ENCODE measurements at places on chromosomes 3 and 15.

GRCh38 chr15:91649831-91650321 is 203.6 kb upstream of the SLCO3A1 start:
- DNase-seq = no peak

DNA sequence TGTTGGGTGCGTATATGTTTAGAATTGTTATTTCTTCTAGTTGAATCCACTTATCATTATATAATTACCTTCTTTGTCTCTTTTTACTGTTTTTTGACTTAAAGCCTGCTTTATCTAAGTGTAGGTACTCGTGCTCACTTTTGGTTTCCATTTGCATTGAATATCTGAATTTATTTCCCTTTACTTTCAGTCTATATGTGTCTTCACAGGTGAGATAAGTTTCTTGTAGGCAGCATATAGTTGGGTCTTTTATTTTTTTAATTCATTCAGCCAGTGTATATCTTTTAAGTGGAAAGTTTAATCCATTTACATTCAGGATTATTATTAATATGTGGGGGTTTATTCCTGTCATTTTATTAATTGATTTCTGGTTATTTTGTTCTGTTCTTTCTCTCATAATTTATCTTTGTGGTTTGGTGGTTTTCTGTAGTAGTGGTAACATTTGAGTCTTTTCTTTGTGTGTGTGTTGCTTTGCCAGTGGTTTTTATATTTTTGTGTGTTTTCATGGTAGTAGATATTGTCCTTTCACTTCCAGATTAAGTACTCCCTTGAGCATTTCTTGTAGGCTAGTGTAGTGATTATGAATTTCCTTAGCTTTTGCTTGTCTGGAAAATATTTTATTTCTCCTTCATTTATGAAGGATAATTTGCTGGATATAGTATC is 27.3 kb downstream of the STT3B start:
- DNase-seq = no peak

GRCh38 chr3:23885210-23885609 is 31.6 kb downstream of the NKIRAS1 start:
- DNase-seq = no peak

GRCh38 chr3:154236331-154236730 is 88.0 kb downstream of the DHX36 start:
- no peak for DNase-seq

- DNase-seq = no peak
Observed at GRCh38 chr3:177441813-177442646, 244.7 kb upstream of the TBL1XR1 start.

DNA sequence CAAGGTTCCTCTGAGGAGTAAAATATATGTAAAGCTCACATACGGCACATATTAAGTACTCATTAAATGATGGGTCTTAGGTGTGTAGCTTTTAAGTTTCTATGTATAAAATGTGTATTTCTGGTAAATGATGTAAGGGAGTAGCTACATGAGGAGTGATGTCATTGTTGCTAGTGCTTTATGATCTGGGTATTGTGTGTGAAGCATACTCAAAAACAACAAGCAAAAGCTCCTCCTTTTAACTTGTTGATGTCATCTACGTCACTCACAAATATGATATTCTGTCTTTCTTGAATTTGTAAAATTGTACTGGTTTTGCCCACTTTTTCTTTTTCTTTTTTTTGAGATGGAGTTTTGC is 1.4 kb upstream of the HERC1 start:
- DNase-seq = no peak

DNA sequence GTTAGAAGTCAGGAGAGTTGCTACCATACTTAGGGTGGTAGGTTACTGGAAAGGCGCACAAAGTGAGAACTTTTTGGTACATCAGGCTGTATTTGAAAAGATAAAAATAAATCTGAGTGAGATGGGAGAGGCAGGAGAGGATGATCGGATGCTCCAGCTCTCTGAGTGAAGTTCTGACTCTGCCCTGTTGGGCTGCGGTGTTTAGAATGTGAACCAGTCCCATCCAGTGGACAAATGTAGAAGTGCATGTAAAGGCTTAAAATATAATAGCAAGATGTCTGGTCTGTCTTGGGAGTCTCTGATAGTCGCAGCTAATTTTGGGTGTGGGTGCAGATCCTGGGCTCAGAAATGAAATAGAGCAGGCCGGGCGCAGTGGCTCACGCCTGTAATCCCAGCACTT is 30.4 kb downstream of the ACKR2 start:
- DNase-seq = peak; percentile 1

- DNase-seq = no peak
Observed at GRCh38 chr3:154431043-154431442, 1.1 kb upstream of the GPR149 start.

DNA sequence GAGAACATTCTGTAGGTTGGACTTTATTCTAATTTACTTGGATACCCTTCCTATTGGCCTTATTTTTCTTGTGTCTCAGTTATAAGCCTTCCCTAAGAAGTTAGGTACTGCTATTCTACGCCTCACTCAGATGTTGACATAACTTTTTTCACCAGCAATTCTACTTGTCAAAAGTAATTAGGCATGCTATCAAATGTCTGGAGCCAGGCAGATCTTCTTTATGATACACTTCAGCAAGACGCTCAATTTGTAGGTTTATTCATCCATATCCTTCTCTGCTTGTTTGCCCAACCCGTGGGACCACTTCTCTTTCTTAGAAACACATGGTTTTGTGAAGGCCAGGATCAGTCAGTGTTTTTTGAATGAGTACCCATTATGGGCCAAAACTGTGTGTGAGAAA is 36.2 kb upstream of the COL8A1 start:
- DNase-seq = no peak

DNA sequence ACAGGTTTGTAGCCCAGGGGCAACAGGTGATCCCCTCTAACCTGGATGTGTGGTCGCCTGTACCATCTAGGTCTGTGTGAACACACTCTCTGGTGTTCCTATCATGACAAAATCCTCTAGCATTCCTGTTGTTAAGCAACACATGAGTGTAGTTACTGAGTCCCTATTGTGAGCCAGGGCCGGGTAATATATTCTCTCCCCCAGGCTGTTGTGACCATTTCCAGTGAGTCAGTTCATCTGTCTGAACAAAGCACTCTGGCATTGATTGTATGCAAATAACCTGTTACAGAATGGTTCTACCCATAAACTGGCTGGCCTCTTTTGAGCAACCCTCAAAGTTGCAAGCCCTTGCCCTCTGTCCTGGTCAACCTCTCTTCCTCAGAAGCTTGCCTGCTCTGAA is 2.6 kb upstream of the FLNB start:
- DNase-seq = no peak

DNA sequence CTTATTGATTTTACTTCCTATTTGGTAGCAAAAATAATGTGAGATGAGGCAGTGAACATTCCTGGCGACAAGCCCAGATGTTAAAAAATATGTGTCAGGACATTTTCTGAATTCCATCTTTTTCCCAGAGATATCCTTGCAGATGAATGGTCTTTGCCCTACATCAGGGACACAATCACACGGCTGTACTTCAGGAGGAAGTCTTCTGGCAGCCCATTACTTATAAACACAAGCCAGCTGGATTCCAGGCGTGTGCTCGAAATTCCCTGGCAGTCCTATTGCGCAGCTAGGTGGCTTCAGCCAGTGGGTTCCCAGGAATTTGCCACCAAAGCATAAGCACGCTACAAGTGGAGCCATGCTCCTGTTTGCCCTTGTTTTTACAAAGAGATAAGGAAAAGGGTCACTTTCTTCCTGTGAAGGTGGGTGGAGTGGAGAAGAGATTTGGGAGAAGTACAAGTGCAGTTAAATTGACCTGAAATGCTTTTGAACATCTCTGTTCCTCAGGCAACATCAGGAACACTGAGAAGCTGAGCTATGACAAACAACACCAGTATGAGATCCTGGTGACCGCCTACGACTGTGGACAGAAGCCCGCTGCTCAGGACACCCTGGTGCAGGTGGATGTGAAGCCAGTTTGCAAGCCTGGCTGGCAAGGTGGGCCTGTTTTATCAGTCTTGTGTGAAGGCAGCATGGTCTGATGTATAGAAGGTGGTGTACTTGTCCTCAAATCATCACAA is 257.1 kb upstream of the TRIM42 start:
- no peak for DNase-seq

DNA sequence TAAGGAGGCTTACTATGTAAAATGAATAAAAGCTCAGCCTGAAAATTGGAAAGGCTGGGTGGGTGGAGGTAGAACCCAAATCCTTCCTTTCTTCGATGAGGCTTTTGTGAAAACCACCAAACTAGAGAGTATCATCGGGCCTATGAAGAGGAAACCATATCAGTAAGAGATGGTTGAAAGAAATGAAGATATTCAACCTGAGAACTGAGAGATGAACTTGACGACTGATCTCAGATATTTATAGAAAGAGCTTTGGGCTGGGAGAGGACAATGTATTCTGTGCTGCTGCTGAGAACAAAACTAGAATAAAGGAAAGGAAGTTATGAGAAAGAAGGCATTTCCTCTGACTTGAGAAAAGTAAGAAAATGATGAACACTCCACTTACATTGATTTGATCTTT is 236.6 kb downstream of the KCNH8 start:
- no peak for DNase-seq

GRCh38 chr3:194928831-194929577 is 243.3 kb downstream of the FAM43A start:
- DNase-seq = no peak

DNA sequence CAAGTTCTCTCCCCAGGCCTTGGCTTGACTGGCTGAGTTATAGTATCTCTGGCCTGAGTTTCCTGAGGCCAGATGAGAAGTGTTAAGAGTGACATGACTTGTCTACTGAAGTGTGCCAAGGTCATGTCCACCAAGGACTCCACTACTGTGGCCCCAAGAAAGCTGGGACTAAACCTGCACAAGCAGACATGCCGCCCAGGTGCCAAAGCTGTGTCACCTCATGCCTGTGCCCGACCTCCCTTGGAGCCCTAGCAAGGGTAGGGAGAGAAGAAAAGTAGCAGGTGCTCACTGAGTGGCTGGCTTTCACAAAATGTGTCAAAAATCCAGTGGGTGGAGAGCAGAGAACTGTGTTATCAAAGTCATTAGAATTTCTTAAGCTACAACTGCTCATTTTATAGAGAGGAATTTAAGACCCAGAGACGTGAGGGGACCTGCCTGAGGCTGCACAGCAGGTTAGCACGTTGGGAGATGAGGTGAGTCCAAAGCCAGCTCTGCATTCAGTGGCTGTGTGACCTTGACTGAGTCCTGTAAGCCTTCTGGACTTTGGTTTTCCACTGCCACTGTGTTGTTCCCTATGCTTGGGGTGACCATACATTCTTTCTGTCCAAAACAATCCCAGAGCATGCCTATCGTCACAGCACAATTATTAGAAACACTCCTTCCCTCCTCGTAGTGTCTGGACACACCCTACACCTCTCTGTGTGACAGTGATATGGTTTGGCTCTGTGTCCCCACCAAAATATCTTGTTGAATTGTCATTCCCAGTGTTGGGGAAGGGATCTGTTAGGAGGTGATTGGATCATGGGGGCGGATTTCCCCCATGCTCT is 5.0 kb upstream of the LYSMD4 start:
- no peak for DNase-seq

GRCh38 chr3:46895204-46895660 is 17.7 kb downstream of the PTH1R start:
- DNase-seq = peak; percentile 68

DNA sequence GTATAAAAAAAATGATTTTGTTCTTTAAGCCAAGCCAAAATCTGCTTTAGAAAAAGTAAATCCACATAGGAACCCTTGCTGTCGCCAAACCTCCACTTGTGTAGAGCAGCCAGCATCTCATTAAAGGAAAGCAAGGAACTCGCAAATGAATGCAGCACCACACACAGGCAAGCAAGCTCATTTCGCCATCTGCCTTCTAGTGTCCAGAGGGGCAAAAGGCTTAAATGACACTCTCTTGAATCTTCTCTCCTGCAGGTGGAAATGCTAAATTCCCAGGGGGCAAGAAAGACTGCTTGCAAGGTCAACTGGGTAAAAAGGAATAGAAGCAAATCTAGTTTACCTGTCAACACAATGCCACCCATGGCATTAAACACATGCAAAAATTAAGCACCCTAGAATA is 2.4 kb downstream of the MB21D2 start:
- DNase-seq = no peak

- no peak for DNase-seq
Observed at GRCh38 chr3:139301654-139302053, 42.2 kb upstream of the MRPS22 start.

DNA sequence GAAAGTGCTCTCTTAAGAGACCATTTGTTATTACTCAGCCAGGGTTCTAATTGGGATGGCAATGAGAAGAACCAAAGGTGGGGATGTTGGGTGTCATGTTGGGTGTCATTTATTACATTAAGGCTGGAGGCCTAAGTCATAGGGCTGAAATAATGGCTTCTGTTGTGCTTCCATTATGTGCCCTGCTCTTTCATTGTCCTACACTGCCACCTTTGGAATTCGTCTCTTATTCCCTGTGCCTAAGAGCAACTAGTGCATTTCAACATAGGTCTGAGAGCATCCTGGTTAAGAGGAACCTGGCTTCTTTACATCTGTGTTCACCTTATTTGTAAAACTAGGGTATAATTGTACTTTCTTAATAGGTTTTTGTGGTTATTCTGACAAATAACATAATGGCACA is 32.2 kb downstream of the RIOX2 start:
- no peak for DNase-seq

DNA sequence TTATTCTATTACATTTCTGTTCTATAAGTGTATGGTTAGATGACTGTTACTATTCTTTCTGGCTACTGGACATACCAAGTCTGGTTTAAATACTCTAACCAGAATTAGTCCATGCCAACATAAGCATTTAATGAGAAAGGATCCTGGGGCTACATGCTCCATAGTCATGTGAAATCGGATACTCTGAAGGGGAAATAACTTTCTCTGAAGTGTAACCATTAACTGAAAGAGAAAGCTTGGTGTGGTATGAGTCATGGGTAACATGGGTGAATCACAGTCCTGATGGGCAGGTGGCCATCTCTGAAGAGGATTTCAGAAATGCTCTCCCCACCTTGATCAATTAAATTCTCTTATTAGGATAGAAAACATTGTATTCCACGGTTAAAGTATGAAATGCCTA is 69.4 kb downstream of the FHIT start:
- DNase-seq = no peak

DNA sequence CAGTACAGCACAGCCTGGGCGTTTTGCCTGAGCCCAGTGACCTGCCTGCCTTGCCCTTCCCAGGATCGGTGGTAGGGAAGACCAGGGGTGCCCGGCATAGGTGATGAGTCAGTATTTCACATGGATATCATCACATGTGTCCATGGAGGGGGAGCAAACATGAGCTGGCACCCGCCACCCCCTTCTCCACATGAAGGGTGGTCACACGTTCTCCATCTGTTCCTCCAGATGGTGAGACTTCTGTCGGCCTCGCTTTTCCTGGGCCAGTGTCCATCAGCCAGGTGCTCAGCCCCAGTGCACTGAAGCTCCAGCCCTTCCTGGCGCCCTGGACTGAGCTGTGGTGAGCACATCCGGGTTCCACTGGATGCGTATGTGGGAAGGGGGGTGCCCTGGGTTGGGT is 208.4 kb downstream of the UBE3A start:
- no peak for DNase-seq

- DNase-seq = no peak
Observed at GRCh38 chr15:89531796-89532537, 35.6 kb upstream of the RHCG start.

DNA sequence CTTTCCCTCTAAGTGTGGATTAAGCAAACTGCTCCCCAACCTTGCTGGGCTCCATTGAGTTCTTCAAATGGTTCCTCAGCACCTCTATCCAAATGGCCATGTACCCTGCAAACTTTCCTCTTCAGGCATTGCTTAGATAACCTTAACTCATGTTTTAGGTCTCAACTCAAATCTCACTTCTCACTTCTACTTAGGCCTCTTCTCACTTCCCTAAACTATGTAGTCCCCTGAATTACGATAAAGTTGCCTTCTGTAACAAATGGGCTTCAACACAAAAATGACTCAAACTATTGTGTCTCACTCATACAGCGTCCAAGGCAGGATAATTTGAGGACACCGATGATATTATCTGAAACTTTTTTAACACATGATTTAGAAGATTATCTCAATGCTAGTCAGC is 62.4 kb upstream of the STAC start:
- no peak for DNase-seq
